Forelimb muscle (tissue), 1 donor: ENCODE measurements at places on chromosomes 6 and 20. TPM values are rescaled to one million over a fixed set of nuclear protein-coding genes. Genes with fewer than 3 reads are reported as not detected.

DNA sequence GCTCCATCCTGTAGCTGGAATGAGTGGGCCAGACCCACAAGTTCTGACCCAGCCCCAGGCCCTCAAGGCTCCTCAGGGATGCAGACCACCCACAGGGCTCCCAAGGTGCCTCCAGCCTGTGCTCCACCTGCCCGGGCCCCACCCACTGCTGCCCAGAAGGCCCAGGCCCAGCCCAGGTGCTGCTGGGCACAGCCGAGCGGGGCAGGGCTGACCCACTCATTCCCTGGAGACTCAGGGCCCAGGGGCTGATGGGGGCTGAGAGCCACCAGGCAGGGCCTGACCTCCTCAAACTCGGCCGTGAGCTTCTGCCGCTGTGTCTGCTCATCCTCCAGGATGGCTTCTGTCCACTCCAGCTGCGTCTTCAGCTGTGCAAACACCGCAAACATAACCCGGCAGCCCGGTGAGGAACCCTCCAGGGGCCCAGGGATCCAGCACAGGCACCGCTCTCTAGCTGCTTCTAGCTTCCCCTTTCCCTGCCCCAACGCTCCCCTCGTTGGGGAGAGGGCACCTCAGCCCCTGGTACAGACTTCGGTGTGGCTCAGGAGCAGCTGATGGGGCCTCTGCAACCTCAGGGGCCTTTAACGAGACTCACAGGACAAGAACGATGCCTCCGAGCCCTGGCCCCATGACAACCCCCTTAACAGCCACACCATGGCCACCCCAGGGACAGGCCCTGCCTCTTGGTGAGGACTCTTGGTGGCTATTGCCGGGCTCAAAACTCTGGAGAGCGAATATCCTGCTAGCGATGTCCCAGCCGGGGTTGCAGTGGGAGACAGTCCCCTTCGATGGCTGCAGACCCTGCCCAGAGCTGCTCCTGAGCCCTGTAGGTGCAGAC, 46.0 kb downstream of the DSTN start:
- no peak for DNase-seq

GRCh38 chr6:155381673-155382337, 67.5 kb upstream of the TFB1M start:
- no peak for DNase-seq

- DNase-seq = no peak
Measured at GRCh38 chr6:4884646-4885340, 108.6 kb downstream of the CDYL start.

DNA sequence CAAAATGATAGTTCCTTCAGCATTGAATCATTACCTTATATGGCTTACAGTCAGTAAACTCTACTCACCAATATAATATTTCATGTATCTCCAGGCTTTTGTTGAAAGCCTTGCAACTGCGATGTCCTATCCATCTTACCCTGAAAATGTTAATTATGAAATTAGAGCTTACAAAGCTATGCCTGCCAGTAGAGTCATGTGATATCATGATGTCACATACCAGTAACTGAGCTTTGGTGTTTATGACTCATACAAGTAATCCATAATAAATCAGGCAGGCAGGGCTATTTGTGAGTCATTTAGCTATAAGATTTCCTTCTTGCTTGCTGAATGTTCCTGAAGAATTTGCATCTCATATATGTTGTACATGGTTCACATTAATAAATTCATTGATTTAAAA, 44.9 kb upstream of the FAM83B start:
- DNase-seq = no peak

DNA sequence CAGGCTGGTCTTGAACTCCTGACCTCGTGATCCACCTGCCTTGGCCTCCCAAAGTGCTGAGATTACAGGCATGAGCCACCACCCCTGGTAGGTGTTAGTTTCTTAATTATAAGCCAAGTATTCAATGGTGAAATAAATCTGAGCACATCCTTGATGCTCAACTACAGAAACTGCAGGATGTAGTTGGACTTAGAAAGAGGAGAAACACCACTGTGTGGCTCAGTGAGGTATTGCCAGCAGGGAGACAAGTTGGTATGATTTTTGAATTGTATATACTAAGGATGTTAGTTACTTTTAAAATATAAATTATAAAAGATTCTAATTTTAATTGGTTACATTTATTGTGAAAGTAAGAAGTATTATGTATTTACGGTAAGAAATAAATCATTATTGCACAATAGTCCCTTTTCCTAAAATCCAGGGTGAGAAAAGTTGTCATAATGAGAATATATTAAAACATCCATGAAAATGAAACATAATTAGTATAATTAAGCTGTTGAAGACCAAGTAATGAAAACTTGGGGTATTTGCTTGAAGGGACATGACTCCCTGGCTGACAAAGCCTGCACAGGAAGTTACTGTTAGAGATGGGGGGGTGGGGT, 17.6 kb downstream of the SLC18B1 start:
- DNase-seq = no peak

DNA sequence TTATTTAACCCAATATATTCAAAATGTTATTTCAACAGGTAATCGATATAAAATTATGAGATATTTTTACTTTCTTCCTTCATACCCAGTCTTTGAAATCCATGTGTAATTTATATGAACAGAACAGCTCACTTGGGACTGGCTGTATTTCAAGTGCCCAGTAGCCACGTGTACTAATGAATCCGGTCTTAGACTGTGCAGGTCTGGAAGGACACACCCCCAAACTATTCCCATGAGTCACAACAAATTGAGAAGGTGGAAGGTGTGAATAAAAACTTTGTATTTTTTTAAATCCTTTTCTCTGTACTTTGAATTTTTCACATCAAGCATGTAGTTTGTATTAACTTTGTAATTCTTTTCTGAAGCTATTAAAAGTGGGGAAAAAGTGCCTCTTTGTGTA, 2.8 kb downstream of the UNC5CL start:
- DNase-seq = no peak

GRCh38 chr20:4326195-4327065, 311.1 kb upstream of the RNF24 start:
- DNase-seq = no peak

GRCh38 chr6:154842833-154843232, 109.6 kb downstream of the SCAF8 start:
- peak; percentile 4 for DNase-seq

DNA sequence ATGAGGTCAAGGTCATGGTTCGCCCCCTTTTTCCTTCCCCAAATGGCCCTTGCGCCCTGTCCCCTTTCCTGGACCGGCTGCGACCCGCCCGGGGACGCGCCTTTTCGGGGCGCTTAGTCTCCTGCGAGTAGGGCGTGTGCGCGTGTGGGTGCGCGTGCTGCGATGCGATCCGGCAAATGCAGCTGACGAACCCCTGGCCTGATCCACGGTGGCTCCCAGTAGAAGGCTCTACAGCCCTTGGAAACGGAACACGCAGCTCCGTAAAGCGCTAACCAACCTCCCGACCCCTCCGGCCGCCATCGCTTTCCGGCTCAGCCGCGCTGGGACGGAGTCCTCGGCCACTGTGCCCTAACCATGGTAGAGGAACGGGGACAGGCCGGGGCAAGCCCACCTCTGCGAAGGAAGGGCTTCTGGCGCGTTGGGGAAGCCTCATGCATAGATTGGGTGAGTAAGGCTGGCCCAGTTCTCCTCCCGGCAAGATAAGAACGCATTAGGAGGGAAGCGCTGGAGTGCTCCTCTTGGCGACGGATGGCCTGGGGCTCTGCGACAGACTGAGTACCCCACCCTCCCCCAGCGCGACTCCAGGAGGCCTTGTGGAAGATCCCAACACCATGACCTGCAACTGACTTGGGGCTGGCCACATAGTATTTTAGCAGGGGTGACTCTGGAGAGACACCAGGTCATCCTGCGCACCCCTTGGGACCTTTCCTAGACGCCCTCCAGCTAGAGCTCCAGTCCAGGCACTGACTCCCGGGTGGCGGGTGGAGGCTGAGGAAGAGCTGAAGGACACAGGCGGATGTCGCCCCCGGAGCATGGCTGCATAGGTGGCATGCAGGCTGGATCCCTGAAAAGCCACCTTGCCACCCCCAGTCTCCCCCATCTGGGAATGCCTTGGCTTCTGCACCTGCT, 1.1 kb upstream of the SLC4A11 start:
- DNase-seq = no peak

- no peak for DNase-seq
Measured at GRCh38 chr6:27383481-27383880, 5.1 kb upstream of the ZNF391 start.

Gene PRSS35
- 18.8 TPM for polyA plus RNA-seq

Gene LTA
- polyA plus RNA-seq = 0.18 TPM

Gene RIMS4
- 7.6 TPM for polyA plus RNA-seq
